AG20443 (cell line): ENCODE measurements at places on chromosomes 6 and 20.

DNA sequence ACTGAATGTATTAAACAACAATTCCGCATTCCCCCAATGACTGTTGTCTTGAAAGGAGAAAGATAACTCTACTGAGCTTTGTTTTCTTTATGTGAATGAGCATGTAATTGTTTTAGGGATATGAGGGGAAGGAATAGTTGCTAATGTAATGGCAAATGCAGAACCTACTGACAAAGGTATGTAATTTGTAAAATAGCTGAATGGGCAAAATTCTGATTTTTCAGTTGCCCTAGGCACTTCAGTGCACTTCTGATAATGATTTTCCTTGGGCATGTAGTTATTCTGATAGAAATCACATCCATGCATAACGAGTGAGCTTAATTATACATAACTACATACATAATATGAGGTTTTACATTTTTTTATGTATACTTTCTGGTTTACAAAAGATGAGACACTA is 53.4 kb upstream of the FOXO3 start:
- no peak for DNase-seq

GRCh38 chr6:3310703-3311102 is 52.0 kb downstream of the PSMG4 start:
- no peak for DNase-seq

DNA sequence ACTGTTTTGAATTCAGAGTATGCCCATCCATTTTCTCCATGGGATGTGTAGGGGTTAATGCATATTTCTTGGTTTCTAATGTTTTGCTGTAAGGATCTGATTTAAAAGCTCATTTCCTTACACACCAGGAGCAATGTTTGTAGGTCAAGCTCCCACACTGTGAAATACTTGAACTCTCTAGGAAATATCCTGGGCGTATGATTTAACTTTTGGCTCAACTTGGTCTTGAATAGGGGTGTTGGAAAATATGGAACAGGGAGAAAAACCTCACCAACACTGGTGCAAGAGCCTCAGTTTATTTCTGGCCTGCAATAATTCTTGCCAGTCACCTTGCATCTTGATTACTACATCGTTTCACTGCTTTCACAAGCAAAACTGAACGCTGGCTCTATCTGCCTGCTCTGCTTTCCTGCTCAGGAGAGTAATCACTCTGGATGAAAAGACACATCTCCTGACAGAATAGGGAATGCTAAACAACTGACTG is 25.1 kb upstream of the RFPL4B start:
- DNase-seq: no peak

DNA sequence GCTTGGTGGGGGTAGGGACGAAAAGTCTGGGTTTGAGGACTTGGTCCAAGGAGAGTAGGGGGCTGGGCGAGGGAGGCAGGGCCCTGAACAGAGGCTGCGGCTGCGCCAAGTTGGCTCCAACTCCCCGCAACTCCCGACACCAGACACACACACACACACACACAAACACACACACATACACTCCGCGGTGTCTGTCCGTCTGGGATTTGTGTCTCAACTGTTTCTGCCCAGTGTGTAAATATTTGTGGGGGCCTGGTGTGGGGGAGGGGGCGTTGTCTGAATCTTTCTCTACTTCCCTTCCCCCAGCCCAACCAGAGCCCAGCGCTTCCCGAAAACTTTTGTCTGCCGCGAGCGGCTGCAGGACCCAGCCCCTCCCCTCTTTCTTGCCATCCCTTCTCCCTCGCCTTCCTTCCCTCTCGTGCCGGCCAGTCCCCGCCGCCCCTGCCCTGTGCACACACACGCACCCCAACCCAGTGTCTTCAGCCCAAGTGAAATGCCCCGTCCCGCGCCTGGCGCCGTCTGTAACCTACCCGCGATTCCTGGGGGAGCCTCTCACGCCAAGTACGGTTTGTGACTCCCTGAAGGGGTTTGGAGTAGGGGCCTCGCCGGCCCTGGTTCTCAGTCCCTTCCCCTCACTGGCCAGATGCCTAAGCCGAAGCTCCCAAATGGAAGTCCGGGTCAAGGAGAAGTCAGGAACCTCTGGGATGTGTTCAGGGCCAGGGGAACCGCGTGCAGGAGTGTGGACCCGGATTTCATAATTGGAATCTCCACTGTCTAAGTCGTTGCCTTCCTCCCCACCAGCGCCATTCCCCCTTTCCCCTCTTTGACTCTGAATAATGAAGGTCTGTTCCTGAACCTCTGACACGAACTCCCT is 904 bp downstream of the MDFI start:
- DNase-seq: no peak

DNA sequence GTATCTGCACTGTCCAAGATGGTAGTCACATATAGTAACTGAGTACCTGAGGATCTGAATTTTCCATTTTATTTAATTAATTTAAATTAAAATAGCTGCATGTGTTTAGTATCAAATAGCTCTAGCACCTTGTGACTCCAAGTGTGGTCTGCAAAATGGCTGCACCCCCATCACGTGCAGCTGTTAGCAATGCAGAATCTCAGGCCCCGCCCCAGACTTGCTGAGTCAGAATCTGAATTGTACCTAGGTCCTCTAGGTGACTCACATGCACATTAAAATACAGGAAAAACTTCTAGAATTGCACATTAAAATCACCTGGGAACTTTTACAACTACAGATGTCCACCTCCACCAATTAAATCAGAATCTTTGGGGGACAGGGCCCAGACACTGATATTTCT is 19.2 kb upstream of the FAM83C start:
- no peak for DNase-seq

GRCh38 chr20:43194137-43194536 is 4.4 kb upstream of the PTPRT start:
- DNase-seq: no peak

DNA sequence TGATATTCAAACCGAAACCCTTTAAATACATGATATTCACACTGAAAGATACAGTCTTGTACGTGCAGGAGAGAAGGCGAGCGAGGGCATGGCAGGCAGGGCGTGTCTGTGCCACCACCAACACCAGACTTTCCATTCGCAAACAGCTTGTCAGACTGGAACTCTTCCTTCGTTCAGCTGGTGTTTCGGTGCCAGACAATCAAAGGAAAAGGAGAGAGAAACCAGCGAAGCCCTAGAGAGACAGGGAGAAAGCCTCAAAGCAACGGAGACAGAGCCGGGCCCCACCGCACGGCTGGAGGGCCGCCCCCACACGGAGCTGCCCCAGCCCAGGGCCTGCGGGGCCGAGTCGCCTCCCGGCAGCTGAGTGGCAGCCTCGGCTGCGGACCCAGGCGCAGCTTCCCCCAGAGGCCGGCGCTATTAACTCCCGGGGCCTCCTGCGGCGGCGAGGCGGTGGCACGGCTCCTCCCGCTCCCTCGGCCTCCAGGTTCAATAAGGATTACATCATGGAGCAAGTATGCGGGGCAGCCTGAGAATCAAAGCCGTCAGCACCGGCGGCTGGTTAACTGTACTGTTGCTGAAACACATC is 32.1 kb upstream of the NR2E1 start:
- peak; percentile 88 for DNase-seq

GRCh38 chr20:47481330-47482216 is 20.1 kb upstream of the NCOA3 start:
- DNase-seq: no peak

- DNase-seq: no peak
These were observed 32.3 kb downstream of the IRF4 start for GRCh38 chr6:423799-424345.

DNA sequence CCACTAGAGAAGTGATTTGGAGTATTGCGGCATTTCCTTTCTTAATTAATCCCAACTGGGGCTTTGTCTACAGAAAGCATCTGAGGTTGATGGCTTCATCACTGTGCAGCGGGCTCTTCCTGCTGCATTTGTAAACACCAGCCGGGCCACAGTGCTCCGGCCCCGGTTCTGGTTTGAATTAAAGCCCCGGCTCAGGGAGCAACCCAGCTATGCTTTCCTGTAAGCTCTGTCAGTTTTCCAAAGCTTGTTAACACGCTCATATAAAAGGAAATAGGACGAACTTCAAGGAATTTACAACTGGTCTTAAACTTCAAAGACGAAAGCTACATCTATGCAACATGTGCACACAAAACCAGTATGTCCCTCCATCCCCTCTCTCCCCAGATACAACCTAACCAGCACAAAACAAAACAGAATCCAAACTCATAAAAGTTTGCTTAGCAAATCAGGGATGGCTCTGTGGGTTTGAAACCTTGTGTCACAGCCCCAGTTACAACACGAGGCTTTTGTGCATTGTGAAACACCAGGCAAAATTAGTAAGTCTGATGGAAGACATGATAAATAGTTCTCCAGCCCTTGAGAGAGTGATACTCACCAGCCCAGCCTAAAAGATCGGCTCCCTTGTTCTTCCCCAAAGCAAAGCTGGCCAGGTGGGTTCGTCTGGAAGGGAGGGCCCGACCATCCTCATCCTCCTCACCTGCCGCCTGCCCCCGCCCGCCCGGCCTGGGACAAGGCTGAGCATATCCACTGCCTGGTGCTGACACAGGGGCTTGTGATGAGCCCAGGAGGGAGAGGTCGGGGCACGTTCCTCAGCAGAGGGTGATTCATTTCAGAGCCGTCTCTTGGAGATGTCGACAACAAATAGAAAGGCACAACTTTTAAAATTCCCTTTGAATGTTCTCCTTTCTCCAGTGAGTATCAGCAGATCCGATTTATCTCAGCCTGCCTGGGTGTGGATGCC is 197.9 kb downstream of the TFAP2C start:
- peak; percentile 87 for DNase-seq
